ENCODE measurements at places on chromosomes 16 and 17.

GRCh38 chr17:36827081-36827480 is 110.2 kb upstream of the LHX1 start:
- DNase-seq = no peak

DNA sequence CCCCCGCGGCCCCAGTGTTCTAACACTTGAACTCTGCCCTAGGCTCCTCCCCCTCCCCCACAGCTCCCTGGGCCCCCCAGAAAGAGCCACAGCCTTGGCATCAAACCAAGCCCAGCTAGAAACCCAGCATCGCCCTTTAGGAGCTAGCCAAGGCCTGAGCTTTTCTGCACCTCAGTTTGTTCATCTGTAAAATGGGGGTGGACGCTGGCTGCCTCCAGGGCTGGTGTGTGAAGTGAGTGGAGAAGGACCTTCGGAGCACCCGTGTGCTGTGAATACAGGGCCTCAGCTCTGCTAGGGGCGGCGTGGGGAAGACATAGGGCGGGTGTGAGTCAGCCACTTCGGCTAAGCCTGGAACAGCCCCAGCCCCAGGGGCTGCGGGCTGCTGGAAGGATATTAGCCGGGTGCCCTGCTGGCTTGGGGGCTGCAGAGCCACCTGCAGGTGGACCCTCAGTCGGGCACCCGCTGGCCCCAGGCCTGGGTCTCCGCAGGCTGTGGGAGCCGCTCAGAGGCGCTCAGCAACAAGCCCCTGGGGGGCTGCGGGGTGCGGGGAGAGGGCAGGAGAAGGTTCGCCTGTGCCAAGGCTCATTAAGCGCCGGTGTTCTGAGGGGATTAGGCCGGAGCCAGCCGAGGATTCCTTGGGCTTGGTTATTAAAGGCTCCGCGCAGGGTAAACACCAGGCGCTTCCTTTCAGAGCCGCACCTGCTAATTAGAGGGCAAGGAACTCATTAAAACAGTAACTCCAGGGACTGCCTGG is 217.0 kb upstream of the CIBAR2 start:
- DNase-seq = peak; percentile 50

DNA sequence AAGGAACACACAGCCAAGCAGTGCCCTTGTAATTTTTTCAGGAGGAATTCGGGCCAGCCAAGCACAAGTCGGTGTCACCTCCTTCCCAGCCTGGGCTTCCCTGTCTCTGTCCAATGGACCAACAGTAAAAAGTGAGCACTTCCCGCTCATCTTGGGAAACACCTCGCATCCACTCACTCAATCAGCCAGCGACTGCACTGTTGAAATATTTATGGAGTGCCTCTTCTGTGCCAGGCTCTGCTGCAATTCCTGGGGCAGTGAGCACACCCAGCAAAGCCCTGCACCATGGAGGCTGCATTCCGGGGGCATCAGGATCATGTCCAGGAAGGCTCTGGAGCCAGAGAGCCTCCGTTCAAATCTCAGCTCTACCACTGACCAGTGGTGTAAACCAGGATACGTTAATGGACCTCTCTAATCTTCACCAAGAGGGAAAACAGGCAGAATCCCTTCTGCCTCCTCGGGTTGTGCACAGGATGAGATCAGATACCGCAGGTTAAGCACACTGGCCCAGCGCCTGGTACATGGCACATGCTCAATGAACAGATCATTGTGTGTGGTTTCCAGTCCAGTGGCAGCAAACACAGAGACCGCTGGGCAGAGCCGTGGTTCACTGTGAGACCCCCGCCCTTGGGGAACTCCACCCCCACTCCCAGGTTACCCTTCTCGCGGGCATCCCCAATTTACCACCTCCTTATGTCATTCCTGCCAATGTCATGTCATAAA is 194.3 kb downstream of the ZNF423 start:
- DNase-seq = no peak

DNA sequence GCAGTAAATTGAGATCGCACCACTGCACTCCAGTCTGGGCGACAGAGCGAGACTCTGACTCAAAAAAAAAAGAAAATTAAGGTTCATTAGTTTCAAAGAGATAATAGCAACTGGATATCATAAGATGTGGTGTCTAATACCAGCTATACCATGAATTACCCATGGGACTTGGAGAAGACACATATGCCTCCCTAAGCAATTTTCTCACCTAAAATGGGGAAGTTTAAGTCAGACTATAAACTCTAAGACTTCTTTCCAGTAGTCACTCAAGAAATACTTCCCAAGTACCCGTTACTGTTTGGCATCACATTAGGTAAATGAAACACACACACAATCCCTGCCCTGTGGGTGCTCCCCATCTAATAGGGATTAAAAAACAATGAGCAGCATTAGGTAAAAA is 22.6 kb downstream of the SMURF2 start:
- no peak for DNase-seq

DNA sequence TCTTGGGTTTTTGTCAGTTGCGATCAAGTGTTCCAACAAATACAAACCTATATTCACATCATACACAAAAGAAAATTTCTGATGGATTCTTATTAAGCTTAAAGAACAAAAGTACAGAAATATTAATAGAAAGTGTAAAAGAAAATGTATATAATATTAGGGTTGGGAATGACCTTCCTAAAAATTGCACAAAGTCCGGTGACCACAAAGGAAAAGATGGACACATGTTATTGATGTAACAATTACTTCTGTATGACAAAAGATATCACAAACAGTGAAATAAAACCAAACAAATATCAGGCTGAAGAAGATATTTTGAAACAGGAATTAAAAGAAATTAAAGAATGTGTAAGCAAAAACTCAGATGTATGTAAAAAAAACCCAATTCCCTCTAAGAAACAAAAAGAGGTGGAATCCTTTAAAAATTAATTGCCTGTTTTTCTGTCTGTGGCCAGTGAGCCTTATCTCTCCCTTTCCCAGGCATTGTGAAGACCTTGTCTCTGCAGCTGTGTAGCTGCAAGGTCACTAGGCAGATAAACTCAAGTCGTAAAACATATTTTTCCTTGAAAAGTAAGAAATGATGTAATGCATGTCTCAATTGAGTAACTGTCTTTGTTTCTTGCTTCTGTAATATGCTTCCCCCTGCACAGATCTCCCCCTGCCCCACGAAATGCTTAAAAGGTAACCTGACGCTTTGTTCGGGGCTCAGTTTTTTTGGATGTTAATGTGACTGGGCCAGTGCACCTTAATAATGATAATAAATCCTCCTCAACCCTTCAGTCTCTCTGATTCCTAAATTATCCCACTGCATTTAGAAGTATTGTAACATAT is 2.8 kb downstream of the ST6GALNAC1 start:
- DNase-seq = no peak

- no peak for DNase-seq
These were observed 37.0 kb downstream of the FBXL20 start for GRCh38 chr17:39364236-39365025.

DNA sequence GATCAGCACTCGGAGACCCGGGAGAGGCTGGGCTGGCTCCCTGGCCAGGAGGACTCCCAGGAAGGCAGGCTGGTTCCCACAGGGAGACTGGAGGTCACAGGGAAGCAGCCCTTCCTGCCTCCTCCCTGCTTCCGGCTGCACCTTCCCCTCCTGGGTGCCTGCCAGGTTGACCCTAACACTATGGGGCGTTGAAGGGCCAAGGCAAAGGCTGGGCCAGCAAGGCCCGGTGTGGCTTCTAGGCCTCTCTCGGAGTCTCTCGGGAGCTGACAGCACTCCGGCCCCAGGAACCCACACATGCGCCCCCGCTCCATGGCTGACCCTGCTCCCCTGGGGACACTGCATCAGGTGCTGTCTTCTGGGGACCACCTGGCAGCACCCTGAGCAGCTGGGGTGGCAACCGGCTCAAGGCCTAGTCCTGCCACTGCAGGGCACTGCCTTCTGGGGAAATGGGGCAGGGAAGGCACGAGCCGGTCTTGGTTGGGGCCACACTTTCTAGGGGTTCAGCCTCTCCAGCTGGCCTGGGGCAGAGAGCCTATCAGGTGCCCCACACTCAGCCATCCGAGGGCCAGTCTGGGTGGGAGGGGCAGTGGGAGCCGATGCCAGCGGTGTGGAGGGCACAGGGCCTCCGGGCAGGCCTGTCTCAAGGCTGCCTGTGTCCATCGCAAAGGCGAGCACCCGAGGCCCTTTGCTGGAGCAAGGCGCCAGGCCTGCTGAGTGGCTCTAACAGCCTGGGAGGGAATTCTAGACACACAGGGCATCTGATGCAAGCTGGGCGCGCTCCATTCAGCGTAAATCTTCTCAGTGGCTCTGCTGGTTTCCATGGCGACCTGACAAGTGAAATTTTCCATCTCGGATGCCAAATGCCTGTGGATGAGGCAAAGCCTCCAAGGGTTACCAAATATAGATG is 5.6 kb upstream of the MTSS2 start:
- no peak for DNase-seq

GRCh38 chr16:58481931-58482330 is 18.0 kb upstream of the NDRG4 start:
- DNase-seq = no peak
